HCT116 (cell line): ENCODE measurements at places on chromosomes 3 and 15. TPM values are rescaled to one million over a fixed set of nuclear protein-coding genes. Genes with fewer than 3 reads are reported as not detected.

MYO5C gene
- 34.0 TPM for total RNA-seq

C2CD4B gene
- total RNA-seq = not detected

LMAN1L gene
- total RNA-seq = 0.17 TPM

WHAMM gene
- 7.1 TPM for total RNA-seq

BOC gene
- total RNA-seq = 3.3 TPM

HAUS2 gene
- total RNA-seq = 39.8 TPM

HHLA2 gene
- not detected for total RNA-seq

KLHL40 gene
- total RNA-seq = not detected

SAMD7 gene
- not detected for total RNA-seq

CCDC12 gene
- 46.5 TPM for total RNA-seq

AADAC gene
- total RNA-seq = 3.8 TPM

LTK gene
- total RNA-seq = 9.2 TPM

CHST13 gene
- 0.91 TPM for total RNA-seq

SLC24A5 gene
- not detected for total RNA-seq

FBLN2 gene
- total RNA-seq = 0.39 TPM

CACNA1D gene
- 1.1 TPM for total RNA-seq

SERPINI2 gene
- total RNA-seq = 0.27 TPM

CLRN1 gene
- total RNA-seq = not detected

SERPINI1 gene
- 6.5 TPM for total RNA-seq
